ENCODE measurements at places on chromosomes 3 and 15.

GRCh38 chr15:69719527-69720240 is 267.1 kb downstream of the RPLP1 start:
- no peaks in the 10 kb centered on the region for H3K36me3 ChIP-seq
- H3K4me3 ChIP-seq = no peak overlapping the region
- peak overlapping the region; percentile 54 for H3K27ac ChIP-seq
- H3K4me1 ChIP-seq = peaks cover 6% of the 10 kb centered on the region
- DNase-seq = no peak

DNA sequence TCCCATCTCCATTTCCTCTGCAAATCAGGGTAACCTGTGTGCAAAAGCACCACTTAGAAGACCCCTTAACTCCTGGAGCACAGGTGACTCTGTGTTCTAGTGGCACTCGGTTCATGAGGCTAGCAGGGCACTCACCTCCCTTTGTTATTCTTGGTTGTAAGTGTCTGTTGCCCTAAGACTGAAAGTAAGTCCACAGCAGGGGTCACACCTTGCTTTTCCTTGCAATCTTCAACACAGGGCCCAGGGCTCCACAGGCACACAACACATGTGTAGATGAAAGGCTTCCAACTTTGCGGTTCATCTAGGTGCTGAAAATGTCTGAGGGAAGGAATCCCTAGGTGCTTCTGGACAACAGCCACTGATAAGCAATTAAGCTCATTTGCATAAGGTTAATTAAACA is 2.9 kb downstream of the RNU6-1 start:
- H3K27me3 ChIP-seq = peaks cover 15% of the 10 kb centered on the region
- no peak overlapping the region for H3K4me3 ChIP-seq
- H3K36me3 ChIP-seq = no peaks in the 10 kb centered on the region
- no peak for DNase-seq
- H3K4me1 ChIP-seq = peaks cover 44% of the 10 kb centered on the region
- no peak overlapping the region for H3K27ac ChIP-seq

DNA sequence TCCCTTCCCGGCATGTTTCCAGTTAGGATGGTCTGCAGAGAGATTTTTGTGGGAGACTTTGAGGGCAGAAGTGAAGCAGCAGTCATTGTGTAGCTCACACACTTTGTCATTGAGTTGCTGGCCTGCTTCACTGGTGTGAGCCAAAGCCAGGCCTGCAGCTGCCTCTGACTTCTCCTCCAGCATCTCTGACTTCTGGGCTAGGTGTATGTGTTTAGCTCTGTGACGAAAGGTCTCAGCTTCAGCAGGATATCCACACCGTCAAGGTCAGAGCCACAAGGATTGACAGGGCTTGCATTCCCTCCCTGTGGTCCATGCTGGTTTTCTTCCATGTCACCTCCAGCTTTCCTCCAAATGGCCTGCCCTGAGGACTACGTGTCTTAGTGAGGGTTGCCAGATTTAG is 57.1 kb upstream of the OSBPL11 start:
- no peak for DNase-seq
- no peaks in the 10 kb centered on the region for H3K27me3 ChIP-seq
- H3K27ac ChIP-seq = no peak overlapping the region
- H3K4me3 ChIP-seq = no peak overlapping the region
- H3K4me1 ChIP-seq = no peaks in the 10 kb centered on the region

- H3K4me3 ChIP-seq = no peak overlapping the region
- H3K27me3 ChIP-seq = no peaks in the 10 kb centered on the region
- H3K27ac ChIP-seq = no peak overlapping the region
These were observed 66.6 kb downstream of the LEO1 start for GRCh38 chr15:51904931-51905330.

DNA sequence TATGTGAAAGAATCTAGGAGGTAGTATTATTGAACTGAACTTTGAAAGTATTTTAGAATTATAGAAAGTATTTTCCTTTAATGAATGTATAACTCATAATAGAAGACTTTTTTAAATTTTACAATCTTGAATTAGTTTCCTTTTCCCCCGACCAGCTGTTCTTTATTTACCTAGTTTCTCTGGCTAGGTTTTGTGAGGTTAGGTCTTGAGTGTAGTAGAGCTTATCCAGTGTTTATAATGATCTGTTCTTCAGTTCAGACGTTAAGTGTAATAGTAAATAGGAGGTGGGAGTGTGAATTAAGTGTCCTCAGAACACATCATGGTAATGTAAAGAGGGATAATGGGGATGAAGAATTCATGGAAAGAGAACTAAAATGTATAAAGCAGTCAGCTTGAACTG is 93.8 kb downstream of the MYRIP start:
- no peak overlapping the region for H3K27ac ChIP-seq
- no peaks in the 10 kb centered on the region for H3K27me3 ChIP-seq
- no peaks in the 10 kb centered on the region for H3K4me1 ChIP-seq

DNA sequence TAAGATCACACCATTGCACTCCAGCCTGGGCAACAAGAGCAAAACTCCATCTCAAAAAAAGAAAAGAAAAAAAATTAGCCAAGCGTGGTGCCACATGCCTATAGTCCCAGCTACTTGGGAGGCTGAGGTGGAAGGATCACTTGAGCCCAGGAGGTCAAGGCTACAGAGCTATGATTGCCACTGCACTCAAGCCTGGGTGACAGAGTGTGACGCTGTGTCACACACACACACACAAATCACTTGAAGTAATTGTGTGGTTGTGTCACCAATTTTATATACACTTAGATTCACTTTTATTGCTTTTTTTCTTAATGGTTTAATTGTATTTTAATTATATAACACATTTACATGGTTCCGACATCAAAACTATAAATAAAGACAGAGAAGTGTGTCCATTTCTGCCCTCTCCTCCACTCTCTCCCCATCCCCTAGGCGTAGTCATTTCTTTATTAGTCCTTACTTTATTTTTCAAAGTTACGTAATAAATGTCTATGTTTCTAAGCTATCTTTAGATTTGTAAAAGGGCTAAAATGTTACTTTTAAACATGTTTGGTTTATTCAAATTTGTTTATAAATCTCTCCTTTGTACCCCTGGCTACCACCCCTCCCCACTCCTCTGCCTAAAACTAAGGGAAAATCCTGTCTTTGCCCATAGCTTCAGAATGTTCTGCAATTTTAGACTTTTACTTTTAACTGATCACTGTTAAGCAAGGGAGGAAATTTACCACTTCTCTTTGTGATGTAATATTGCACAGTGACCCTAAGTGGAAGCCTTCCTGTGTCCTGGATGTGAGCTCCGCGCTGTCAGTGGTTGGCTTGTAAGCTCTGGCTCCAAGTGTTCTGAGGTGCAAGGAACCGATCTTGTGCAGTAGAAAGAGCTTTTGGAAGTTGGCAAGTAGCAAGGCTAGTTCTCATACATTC is 10.8 kb upstream of the VILL start:
- H3K36me3 ChIP-seq = peaks cover 72% of the 10 kb centered on the region
- no peak overlapping the region for H3K27ac ChIP-seq
- H3K27me3 ChIP-seq = no peaks in the 10 kb centered on the region

DNA sequence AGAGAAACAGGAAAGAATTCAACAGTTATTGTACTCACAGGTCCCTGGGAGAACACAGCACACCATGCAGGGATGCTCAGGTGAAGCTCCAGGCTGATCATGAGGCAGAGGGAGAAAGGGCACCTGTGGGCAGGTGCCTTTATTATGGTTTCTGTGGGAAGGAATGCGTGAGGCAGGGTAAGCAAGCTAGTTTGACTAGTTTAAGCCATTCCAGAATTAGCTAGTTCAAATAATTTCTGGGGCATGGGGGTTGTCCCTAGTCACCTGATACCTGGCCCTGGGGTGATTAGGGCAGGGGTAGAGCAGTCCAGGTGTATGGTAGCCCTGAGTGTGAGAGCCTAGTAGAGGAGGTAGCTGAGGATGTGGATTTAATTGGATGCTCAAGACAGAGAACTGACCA is 47.9 kb upstream of the DCLK3 start:
- DNase-seq = no peak
- H3K27ac ChIP-seq = no peak overlapping the region
- H3K36me3 ChIP-seq = no peaks in the 10 kb centered on the region
- peaks cover 6% of the 10 kb centered on the region for H3K4me1 ChIP-seq
- H3K27me3 ChIP-seq = no peaks in the 10 kb centered on the region
- no peak overlapping the region for H3K4me3 ChIP-seq

DNA sequence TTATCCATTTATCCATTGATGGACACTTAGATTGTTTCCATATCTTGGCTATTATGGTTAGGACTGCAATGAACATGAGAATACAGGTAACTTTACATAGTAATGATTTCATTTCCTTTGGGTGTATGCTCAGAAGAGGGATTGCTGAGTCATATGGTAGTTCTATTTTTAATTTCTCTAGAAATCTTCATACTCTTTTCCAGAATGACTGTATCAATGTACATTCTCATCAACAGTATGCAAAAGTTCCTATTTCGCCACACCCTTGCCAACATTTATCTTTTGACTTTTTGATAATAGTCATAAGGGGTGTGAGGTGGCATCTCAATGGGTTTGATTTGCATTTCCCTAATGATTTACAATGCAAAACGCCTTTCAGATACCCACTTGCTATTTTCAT is 6.2 kb upstream of the NIPA1 start:
- DNase-seq = no peak
- no peaks in the 10 kb centered on the region for H3K36me3 ChIP-seq
- H3K27ac ChIP-seq = no peak overlapping the region
- H3K4me1 ChIP-seq = no peaks in the 10 kb centered on the region
- H3K27me3 ChIP-seq = no peaks in the 10 kb centered on the region
- no peak overlapping the region for H3K4me3 ChIP-seq

- H3K36me3 ChIP-seq = no peaks in the 10 kb centered on the region
- H3K4me1 ChIP-seq = peaks cover 12% of the 10 kb centered on the region
- DNase-seq = no peak
- no peak overlapping the region for H3K27ac ChIP-seq
These were observed 225.8 kb upstream of the UMPS start for GRCh38 chr3:124504332-124505059.

- H3K27me3 ChIP-seq = no peaks in the 10 kb centered on the region
- H3K4me3 ChIP-seq = no peak overlapping the region
- H3K4me1 ChIP-seq = peaks cover 29% of the 10 kb centered on the region
These were observed 7.0 kb downstream of the TMEM40 start for GRCh38 chr3:12752102-12752501.
